CD4-positive, CD25-positive, alpha-beta regulatory T cell (primary cell): ENCODE measurements at places on chromosomes 12 and 14. TPM values are rescaled to one million over a fixed set of nuclear protein-coding genes. Genes with fewer than 3 reads are reported as not detected.

PLEKHD1 gene
- polyA plus RNA-seq = 0.05 TPM

TPH2 gene
- polyA plus RNA-seq = not detected

IL22 gene
- polyA plus RNA-seq = not detected

PRKD1 gene
- not detected for polyA plus RNA-seq

WNT5B gene
- not detected for polyA plus RNA-seq

SPX gene
- polyA plus RNA-seq = not detected

ANKRD33 gene
- not detected for polyA plus RNA-seq

LMNTD1 gene
- not detected for polyA plus RNA-seq
